ENCODE measurements at places on chromosomes 1 and 21.

GRCh38 chr1:233965856-233966255 lies 61.4 kb downstream of the SLC35F3 start:
- no peak for DNase-seq

GRCh38 chr21:43974791-43975468 lies 37.2 kb upstream of the TRAPPC10 start:
- no peak for DNase-seq

GRCh38 chr1:154607106-154607608 lies 829 bp downstream of the ADAR start:
- DNase-seq: no peak

DNA sequence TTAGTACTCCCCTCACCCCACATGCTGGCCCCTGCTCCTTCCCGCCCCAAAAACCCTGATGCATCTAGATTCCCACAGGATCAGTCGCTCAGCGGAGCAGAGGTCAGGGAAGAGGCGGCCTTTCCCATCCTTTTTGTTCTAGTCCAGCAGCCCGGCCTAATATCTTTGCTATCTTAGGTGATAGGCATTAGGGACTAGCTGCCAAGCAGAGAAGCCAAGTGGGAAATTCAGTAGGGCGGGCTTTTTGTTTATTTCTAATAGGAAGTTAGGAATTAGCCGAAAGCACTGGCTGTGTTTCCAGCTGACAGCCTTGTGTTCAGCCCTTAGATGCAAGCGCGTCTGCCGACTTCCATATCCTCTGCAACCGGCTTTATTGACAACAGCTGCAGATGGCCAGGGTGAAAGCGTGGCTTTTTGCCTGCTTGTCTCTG lies 59.0 kb upstream of the BCAR3 start:
- no peak for DNase-seq

- no peak for DNase-seq
Observed at GRCh38 chr1:112818990-112819689, 104.0 kb upstream of the PPM1J start.

- no peak for DNase-seq
Observed at GRCh38 chr1:158199849-158200248, 19.2 kb downstream of the CD1D start.

DNA sequence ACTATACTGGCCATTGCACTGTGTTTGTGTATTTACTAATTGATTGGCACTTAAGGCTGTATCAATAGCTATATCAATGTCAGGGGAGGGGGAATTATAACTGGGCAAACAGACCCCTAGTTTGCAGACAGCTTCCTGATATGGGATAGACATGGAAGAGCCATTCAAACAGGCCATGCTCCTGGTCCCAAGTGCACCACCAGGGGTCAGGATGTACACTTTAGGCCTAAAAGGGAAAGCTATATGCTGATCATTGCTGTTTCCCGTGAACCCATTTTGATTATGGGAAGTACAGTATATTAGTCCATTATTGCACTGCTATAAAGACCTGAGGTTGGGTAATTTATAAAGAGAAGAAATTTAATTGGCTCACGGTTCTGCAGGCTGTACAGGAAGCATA lies 124.9 kb upstream of the BACE2 start:
- DNase-seq: no peak

DNA sequence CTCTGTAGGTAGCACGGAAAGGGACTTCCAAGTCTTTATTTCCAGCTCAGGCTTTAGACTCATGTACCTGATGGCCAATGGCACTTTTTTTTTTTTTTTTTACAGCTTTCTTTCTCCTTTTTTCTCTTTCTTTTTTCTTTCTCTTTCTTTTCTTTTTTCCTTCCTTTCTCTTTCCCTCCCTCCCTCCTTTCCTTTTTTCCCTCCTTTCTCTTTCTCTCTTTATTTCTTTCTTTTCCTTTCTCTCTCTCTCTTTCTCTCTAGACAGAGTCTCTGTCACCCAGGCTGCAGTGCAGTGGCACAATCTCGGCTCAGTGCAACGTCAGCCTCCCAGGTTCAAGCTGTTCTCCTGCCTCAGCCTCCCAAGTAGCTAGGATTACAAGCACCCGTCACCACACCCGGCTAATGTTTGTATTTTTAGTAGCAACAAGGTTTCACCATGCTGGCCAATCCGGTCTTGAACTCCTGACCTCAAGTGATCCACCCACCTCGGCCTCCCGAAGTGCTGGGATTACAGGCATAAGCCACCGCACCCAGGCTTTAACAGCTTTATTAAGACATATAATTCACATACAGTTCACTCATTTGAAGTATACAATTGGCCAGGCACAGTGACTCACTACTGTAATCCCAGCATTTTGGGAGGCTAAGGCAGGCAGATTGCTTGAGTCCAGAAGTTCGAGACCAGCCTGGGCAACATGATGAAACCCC lies 5.1 kb upstream of the DCAF8 start:
- DNase-seq: no peak

- no peak for DNase-seq
Observed at GRCh38 chr1:69671363-69672010, 103.8 kb downstream of the LRRC7 start.

DNA sequence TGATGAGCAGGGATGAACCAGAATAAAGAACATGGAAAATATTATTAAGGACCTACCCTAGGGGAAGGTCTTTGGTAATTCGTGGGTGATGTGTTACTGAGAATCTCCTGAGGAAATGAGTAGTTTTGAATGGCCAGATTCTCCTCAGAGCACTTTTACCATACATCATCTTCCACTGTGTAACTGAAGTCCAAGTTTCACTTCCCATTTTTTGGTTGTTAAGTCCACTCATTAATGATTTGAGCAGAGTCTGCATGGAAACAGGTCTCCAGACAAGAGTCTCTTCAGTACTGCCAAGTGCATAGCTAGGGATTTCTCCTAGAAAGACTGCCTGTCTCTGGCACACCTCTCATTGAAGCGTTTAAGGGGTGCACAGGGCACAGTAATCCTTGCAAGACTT lies 48.7 kb upstream of the PCP4 start:
- no peak for DNase-seq

DNA sequence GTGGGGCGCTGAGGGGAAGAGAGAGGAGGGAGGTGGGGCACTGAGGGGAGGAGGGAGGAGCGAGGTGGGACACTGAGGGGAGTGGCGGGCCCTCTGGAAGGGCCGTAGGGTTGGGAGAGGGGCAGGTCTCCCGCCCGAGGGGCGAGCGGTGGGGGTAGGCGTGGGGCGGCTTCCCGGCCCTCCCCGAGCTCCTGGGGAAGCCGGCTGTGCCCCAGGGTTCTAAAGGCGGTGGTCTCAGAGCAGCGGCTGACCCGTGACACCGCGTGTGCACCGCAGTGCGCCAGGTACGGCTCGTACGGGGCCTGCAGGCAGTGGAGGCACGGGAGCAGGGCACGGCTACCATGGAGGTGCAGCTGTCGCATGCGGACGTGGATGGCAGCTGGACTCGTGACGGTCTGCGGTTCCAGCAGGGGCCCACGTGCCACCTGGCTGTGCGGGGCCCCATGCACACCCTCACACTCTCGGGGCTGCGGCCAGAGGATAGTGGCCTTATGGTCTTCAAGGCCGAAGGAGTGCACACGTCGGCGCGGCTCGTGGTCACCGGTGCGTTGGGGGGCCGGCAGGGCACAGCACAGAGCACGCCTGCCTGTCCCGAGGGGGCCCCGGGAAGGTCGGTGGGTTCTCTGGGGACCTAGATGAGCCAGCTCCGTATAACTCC lies 68.5 kb downstream of the OBSCN start:
- no peak for DNase-seq

DNA sequence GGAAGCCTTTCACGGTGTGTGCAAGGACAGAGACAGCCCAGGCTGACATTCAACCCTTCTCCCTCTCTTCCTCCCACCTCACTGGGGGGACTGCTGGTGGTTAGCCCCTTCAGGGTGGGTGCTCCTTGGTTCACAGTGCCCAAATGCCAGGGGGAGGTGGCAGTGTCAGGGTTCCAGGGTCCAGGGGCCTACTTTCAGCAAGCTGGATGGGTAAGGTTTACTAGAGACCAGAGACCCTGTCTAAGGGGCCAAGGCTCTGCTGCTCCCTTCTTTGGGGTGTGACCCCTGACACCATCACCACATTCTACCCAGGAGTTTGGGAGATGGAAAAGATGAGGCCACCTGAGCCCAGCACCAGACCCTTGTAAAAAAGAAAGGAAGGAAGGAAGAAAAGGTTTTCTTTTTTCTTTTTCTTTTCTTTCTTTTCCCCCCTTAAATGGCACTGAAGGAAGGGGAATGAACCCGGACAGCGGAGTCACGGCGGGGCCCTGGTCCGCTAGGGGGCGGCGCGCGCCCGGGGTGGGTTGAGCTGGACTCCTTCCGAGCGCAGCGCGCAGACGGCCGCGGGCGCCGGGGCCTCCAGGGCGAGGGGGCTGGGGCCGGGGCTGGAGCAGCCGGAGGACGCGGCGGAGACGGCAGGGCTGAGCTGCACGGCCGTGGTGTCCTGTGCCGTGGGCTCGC lies 18.8 kb downstream of the KNCN start:
- DNase-seq: peak; percentile 71

DNA sequence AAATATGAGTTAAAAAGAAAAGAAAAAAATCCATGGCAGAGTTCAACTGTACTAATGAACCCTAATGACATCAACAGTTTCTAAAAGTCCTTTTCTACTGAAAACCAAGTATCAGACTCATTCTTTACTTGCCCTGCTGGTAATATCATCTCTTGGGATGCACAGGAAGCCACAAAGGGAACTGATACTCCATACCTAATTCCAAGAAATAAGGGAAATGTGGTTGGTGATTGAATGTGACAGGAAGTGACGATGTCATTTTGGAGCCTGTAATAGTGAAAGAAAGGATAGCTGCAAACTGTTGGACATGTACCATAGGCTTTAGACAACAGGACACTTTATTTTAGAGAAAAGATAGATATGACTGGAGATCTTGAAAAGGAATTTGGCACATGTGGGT lies 98.7 kb upstream of the VAV3 start:
- no peak for DNase-seq

GRCh38 chr1:158147401-158147800 lies 33.3 kb upstream of the CD1D start:
- no peak for DNase-seq

GRCh38 chr1:163357378-163357777 lies 35.6 kb downstream of the NUF2 start:
- no peak for DNase-seq

- DNase-seq: no peak
Observed at GRCh38 chr1:100130552-100131077, 2.1 kb downstream of the SASS6 start.

Data from CD4-positive, alpha-beta T cell treated with Interleukin-2 at 100 ng/mL for 4 hours (primary cell).